T1000 (cell line): ENCODE measurements at places on chromosomes 11 and 22.

DNA sequence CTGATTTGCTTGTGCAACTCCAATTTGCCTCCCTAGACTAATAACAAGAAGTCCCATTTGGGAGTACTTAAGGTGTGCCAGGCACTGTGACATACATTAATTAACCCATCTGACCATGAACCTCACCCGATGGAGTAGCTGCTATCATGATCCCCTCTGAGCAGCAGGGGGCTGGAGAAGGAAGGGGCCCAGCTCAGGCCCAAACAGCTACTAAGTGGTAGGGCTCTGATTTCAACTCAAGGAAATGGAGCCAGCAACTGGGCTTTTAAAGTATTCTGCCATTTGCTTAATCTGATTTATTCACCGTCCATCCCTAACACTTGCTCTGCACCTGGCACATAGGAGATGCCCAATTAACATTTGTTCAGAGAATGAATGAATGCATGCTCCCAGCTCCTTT is 1.2 kb downstream of the CRYBB1 start:
- DNase-seq, result no peak

GRCh38 chr22:47073075-47073474 is 310.6 kb downstream of the TBC1D22A start:
- no peak for DNase-seq

DNA sequence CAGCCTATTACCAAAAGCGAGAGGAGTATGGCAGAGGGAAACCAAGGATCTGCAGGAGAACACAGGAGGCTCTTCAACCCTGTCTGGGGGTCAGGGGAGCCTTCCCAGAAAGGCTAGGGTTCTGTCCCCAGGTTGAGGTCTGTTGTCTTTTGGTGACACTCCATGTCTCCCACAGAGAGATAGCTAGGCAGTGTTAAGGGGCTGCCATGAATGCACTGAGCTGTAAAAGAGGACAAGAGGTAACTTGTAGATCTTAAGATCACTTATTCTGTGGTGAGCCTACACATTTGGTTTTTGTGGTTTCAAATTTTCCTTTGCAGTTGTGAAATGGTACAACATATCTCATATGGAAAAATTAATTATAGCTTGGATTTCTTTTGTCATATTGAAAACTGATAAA is 6.0 kb upstream of the ACER3 start:
- DNase-seq, result no peak

DNA sequence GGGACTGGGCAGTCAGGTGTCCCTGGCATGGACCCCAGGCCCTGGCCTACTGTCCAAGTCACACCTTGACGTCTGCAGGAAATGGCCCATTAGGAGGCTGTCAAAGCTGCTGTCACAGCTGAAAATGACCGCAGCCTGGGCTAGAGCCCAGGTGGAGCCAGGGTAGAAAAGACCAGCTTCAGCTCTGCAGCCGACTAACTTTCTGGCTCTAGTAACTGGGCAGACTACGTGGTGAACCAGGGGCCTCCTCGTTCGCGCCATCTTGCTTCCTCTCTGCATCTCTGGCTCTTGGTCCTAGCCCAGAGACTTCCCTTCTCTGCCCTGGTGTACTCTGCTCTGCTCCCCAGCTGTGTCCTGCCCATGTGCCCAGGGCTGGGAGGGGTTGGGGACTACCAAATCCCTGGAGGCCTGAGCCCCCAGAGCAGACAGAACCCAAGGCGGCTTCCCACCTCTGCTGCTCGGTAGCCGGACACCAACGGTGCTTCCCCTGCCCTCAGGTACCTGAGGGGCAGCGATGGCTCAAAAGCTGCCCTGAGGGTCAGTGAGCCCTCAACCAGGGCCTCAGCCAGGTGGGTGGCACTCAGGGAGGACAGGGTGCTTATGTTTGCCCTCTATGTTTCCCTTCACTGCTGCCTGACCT is 19.7 kb downstream of the SART1 start:
- DNase-seq, result no peak

- DNase-seq, result peak; percentile 18
These were observed 459.0 kb downstream of the SOX6 start for GRCh38 chr11:15897211-15897960.
